ENCODE measurements at places on chromosomes 2 and 18.

GRCh38 chr18:54769526-54770464 lies 58.5 kb upstream of the RAB27B start:
- ATAC-seq: no peak

DNA sequence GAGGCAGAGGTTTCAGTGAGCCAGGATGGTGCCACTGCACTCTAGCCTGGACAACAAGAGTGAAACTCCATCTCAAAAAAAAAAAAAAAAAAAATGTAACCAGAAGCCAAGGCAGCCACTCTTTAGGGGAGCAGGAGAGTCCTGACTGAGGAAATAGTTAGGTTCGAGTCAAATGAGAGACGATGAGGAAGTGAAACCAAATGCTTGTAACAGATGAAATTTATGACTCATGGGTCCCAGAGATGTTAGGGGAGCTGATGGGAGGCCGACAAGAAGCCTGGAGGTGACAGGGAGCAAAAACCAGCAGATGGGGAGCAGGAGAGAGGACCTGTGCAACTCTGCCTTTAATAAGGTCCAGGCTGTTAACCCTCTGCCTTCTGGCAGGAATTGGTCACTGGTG lies 756.1 kb upstream of the DDX18 start:
- ATAC-seq: no peak

- no peak for ATAC-seq
Observed at GRCh38 chr2:120419073-120419472, 73.1 kb downstream of the INHBB start.

DNA sequence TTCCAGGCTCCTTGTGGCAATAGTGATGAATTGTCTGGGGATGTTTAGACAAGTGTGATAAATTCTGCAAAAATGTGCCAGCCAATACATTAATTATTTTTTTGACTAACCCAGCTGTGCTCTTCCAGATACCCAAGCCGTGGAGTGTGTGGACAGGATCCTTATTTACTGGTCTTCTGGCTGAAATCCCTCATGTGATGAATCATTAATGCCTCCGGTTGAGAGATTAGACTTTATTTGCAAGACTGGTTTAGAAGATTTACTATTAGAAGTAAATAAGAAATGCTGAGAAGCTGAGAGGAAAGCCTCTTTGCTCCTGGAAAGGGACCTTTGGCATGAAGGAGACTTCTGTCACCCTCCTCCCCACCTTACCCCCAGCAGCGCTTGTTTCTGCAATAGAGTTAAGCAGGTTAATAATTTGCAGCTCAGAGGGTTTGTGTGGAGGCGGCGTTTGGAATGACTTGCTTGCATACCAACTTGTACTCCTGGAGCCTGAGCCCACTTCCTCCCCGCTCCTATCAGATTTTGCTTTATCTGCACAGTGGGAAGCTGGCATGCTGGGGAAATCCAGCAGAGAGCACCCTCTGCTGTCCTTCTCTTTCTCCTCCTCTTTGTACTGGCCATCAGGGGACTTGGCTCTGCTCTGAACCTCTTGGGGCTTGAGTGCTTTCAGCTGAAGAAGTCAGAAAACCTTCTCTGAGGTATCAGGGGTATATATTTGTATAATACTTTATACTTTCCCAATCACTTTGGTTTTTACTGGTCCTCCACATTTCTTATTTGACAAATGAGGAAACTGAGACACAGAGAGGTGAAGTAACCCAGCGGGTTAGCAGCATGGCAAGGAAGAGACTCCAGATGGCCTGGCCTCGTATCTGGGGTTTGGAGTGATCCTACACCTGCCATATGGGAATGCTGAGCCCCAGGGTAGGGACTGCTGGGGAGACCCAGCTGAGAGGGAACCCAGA lies 16.3 kb downstream of the SLC3A1 start:
- no peak for ATAC-seq

GRCh38 chr18:79792096-79792987 lies 5.4 kb upstream of the KCNG2 start:
- ATAC-seq: no peak

DNA sequence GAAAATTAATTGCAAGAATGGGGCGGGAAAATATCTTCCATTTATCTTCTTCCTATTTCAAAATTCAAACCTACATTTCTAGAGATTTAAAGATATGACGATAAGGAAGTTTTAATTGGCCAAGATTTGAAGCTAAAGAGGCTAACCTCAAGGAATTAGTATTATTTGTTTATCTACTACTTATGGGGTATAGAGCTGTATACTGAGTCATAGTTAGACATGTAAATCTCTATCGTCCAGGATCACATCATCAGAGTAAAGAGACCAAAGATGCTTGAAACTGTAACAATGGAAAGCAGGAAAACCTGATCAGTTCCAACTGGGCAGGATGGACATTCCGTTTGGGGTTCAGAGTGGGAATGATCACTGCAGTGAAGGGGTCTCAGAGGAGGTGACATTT lies 95.2 kb upstream of the KLF7 start:
- ATAC-seq: no peak

DNA sequence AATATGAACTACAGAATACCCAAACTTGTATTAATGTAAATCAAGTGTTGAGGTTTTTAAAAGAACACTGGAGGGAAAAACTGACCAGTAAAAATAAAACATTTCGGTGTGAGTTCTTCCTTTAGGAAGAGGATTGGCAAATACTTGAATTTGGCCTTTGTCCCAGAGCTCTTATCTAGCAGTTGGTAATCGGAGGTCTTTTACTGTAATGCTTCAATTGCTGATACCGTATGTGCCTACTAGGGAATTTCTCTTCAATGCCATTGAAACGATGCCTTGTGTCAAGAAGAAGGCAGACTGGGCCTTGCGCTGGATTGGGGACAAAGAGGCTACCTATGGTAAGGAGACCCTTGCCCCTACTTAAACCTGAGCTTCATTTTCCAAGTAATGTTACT lies 4.1 kb downstream of the RRM2 start:
- no peak for ATAC-seq

GRCh38 chr2:152577579-152577978 lies 139.7 kb downstream of the PRPF40A start:
- ATAC-seq: no peak

DNA sequence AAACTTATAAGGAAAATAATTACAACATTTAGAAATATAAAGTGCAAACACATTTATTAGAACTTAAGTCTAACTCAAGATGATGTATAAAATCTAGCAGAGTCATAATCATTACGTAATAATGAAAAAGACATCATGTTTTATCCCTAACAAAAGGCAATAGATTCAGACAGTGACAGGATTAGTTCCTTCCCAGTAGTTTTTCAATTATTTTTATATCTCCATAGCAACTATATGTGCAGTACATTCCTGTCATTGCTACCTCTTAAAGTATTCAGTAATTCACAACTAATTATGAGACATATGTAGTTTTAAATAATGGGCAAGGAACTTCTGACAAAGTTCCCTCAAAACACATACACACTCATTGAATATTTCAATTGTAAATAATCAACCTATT lies 687.9 kb downstream of the CCDC85A start:
- ATAC-seq: no peak

GRCh38 chr18:36871801-36872200 lies 42.9 kb downstream of the KIAA1328 start:
- no peak for ATAC-seq

- no peak for ATAC-seq
Observed at GRCh38 chr2:216571909-216572513, 61.2 kb upstream of the IGFBP2 start.

- peak; percentile 55 for ATAC-seq
Observed at GRCh38 chr18:8952174-8952573, 150.3 kb upstream of the NDUFV2 start.

GRCh38 chr2:28437149-28437835 lies 44.6 kb downstream of the FOSL2 start:
- no peak for ATAC-seq

DNA sequence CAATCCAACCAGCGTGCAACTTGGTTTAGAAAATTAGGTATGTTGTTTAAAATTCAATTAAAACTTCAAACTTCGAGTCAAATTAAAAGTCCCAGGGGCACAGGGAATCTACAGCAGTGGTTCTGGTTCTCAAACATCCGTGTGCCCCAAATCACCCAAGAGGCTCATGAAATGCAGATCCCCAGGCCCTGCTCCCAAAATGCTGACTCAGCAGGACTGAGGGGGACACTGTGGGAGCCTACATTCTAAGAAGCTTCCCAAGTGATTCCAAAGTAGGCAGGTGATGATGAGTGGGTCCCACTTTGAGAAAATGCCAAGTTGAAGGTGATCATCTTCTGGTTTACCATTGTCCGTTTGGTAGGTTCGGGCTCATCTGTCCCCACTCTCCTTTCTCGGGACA lies 82.3 kb downstream of the GALNT14 start:
- no peak for ATAC-seq

DNA sequence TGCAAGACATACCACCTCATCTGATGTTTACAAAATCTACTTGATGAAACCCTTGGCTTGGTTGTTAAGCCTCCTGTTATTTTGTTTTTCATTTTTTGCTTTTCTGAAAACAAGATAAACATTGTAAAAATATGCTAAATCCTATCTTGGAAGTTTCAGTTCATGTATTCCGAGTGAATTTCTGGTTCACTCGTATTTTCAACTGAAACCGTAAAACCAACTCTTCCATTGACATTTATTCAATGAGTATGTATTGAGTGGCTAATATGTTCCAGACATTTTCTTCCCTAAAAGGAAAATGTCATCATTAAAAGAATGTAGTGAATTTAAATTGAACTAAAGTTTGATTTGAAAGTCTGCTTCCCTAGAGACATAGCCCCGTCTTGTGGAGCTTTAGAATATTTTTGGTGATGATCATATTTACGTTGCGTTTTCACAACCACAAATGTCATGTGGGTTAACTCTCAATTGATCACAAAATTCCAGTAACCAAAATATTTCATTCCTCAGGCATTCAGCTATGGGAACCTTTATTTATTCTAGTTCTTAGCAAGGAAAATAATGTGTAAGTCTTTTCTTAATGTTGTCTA lies 204.2 kb downstream of the MBD2 start:
- no peak for ATAC-seq

DNA sequence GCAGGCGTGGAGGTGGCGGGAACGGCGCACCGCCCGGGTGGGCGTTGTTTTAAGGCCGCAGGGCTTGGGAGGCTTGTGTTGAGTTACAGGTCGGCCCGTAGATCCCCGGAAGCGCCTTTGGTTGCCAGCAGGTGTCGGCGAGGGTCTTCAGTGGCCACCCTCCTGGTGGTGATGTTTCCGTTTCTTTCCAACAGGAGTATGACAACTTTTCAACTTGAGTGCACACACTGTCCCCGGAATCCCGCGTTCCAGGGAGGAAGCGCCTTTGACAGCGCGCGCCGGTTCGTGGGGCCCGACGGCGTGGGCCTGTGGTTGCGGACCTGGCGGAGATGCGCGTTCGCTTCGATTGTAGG lies 1.0 kb upstream of the HDAC4 start:
- ATAC-seq: peak; percentile 17

- no peak for ATAC-seq
Observed at GRCh38 chr2:75525434-75526310, 35.1 kb downstream of the EVA1A start.

- ATAC-seq: no peak
Observed at GRCh38 chr18:39389800-39390379, 1824.3 kb upstream of the CELF4 start.

DNA sequence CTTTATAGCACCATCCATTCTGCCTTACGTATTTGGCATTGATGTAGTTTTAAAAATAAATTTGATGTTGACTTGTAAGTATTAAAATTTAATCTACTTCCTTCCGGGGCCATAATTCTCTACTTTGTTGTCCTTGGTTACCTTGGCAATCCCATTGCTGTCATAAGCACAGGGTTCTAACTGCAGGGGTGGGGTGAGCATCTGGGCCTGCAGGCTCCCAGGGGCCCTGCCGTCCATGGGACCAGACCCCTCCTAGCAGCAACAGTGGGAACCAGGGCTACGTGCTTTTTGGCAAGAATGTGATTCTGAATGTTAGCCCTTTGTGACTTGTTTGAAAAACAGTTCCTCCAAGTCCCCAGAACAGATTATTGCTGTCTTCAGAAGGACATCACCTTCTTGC lies 4.9 kb downstream of the ASAP2 start:
- no peak for ATAC-seq

- no peak for ATAC-seq
Observed at GRCh38 chr2:146869328-146869727, 975.5 kb upstream of the ACVR2A start.

GRCh38 chr18:69882965-69883668 lies 64.6 kb downstream of the CD226 start:
- peak; percentile 67 for ATAC-seq

DNA sequence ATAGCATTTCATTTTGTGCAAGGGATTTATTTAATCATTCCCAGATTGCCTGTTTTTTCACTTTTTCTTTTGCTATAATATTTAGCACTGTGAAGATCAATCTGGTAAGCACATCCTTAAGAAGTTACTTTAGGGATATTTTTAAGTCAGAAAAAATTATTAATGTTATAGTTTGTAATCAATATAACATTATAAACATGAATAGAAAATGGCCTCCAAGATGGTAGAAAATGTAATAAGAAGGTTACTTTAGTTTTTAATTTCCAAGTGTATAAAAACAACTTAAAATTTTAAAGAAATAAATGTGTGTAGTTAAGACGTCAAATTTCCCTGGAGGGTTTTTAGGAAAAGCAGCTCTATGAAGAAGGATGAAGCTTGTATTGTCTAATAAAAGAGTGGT lies 81.9 kb upstream of the SERPINE2 start:
- no peak for ATAC-seq

DNA sequence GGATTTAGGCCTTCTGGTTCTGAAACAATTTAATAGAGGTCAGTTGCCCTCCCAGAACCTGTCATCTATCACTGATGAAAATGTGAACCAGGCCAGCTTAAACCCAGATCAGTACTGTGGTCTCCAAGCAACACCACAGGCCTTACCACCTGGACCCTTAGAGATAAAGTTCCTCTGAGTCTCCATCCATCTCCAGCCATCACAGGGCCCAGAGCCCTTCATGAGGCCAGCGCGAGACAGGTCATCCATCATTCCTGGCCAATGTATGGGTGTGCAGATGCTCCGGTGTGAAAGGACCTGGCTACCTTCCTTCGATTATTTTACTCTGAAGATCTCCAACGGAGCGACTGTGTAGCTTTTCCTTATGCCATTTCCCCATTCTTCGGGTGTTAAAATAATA lies 322.7 kb upstream of the SOX11 start:
- ATAC-seq: no peak

DNA sequence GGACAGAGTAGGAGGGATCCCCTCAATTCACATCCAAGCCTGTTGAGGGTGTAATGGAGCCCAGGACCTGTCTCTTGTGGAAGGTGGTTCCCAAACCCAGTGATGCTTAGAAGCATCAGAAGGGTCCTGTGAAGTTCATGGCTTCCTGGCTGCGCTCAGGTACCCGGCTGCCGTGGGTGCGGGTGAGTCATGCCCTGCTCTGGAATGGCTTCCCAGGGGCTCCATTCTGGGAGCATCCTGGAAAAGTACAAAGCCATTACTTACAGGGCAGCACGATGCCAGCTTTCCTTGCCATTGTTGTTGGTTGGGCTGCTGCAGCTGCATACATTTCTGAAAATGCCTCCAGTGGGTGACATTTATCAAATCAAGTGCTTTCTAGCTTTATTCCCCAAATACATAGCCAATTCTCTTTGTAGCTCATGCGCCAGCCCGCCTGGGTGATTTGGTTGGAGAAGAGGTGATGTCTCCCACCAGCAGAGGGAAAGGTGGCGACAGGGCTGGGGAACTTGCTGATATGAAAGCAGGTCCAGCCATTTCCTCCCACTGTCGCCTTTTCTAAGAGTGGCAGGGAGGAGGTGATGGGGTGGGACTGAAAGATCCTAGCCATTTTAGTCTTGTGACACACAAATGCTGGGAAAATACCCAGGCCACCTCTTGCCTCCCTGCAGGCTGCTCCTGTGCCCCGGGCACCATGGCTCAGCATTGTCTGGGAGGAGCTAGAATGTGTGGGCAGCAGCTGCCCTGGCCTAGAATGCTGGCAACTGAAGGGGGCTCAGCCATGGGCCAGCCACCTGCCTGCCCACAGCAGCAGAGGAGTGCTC lies 65.9 kb upstream of the HPCAL1 start:
- no peak for ATAC-seq

Measured in stimulated activated memory B cell treated with anti-CD40 and anti-IgM and Interleukin-4, amounts not matched to agents 10 μg/mL and 1 μg/mL and 100 μg/mL, for 72 hours (primary cell).